NCI-H1092 (cell line): ENCODE measurements at places on chromosomes 6 and 20.

DNA sequence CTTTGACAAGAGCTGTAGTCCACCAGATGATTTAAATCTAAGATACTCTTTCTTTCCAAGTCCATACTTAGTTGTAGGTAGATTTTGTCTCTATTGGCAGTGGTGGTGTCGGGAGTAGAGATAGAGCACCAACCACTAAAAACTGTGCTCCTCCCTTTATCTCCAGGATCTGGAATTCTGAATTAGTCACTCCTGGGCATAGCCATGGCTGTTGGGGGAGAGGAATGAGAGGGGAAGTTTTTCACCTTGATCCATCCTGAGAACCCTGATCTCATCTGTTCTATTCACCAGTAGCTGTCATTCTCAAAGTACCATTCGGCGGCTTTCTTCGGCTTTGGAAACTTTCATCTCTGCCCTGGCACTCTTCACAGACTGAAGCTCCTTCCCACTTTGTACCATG, 35.6 kb upstream of the NKX2-4 start:
- DNase-seq = no peak

DNA sequence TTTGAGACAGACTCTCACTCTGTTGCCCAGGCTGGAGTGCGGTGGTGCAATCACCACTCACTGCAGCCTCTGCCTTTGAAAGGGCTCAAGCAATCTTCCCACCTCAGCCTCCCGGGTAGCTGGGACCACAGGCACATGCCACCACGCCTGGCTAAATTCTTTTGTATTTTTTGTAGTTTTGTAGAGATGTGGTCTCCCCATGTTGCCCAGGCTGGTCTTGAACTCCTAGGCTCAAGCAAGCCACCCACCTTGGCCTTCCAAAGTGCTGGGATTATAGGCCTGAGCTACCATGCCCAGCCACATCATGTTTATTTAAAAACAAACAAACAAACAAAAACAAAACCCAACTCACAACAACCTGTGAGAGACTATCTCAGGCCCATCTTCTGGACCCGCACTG, 29.7 kb upstream of the APCDD1L start:
- DNase-seq = no peak

DNA sequence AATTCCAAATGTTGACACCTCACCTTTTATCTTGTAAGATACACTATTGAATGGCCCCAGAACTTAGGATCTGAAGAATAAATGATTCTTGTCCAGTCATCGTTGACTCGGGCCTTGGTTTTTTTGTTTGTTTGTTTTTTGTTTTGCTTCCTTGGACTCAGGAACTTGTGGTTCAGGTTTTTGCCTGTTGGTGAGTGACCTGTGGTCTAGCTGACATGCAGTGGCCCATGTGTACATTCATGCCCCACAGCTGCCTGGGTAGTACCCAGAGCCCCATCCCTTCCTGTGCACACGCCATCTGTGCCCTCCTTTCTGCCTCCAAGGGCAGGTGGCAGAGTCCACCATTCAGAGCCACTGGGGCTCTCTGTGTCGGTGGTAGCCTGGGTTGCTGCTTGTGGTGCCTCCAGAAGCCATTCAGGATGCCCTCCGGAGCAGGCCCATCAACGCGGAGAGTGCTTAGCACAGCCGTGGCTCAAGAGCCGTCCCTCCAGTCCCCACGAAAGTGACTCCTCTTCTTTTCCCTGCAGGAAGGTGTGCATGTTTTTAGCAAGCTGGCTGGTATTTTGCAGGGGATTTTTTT, 85.9 kb downstream of the SYNJ2 start:
- DNase-seq = no peak

GRCh38 chr6:166578536-166579236, 7.8 kb downstream of the RAMACL start:
- DNase-seq = no peak

DNA sequence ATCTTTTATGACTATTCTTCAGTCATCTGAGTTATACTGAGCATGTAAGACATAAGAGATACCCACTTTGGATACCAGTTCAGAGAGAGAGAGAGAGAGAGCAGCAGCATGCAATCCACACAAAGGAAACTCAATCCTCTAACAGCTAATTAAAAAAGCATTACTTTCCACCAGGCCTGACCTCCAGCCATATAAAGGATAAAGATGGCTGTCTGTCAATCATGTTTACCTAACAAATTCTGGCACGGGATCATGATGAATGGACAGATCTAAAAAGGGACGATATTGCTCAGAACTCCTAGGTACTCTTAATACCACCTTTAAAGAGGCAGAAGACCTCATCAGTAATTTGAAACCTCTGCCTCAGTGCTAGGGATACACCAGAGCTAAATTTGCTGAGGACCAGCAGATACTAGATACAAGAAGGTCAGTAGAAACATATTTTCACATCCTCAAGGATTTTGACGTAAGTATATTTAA, 159.2 kb downstream of the RPS12 start:
- peak; percentile 12 for DNase-seq

GRCh38 chr6:108768166-108768555, 80.1 kb upstream of the ARMC2 start:
- DNase-seq = no peak

- no peak for DNase-seq
These were observed 261.3 kb downstream of the PLCB1 start for GRCh38 chr20:8393381-8393780.

GRCh38 chr6:158284007-158284875, 28.0 kb upstream of the TULP4 start:
- no peak for DNase-seq

DNA sequence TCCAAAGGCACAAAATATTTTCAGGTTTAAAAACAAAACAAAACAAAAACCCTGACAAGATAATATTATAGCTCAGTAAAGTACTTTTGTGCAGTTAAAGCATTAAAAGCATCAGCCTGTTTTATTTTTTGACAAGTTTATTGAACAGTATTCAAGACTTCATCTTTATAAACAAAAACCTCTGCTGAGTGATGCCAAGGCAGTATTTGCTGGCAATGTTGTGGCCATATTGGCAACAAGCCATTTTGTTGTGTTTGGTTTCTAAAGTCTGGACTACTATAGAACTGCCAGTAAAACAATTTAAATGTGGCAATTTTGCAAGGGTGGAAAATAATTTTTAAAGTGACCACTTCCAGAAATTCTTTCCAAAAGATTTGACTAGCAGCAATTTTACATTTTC, 15.9 kb downstream of the CPNE1 start:
- no peak for DNase-seq

DNA sequence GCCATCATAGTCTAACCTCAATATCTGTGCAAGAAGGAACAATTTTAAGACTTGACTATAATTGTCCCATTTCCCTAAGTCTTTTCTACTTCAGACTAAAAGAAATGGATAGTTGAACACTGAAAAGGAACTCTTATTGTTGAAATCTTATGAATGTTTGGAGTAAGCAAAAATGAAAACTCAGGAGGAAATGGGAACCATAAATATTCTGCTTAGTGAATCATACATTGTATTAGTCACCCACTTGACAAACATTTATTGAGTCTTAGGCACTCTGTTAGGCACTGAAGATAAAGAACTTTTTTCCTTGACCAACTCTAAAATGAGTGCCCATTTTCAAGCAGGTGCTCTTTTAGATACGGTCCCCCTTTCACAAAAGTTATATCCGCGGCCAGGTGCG, 8.7 kb downstream of the CCDC170 start:
- DNase-seq = no peak

GRCh38 chr20:5531318-5532081, 214.7 kb upstream of the PROKR2 start:
- DNase-seq = no peak

DNA sequence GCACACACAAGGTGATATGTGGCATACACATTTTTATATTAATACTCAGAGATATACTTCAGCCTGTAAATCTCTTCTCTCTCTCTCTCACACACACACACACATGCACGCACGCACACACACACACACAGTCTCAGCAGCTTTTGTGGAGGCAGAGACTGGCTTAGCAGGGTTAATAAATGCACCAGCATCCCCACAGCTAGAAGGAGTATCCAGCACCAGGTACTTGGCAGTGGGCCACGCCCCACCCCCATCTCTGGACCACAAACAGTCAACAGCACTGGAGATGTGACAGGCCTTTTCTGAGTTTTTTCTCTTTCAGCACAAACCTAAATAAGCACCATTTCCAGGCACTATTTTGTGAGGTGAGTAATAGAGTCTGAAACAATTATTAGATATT, 47.3 kb upstream of the LRFN2 start:
- peak; percentile 8 for DNase-seq

DNA sequence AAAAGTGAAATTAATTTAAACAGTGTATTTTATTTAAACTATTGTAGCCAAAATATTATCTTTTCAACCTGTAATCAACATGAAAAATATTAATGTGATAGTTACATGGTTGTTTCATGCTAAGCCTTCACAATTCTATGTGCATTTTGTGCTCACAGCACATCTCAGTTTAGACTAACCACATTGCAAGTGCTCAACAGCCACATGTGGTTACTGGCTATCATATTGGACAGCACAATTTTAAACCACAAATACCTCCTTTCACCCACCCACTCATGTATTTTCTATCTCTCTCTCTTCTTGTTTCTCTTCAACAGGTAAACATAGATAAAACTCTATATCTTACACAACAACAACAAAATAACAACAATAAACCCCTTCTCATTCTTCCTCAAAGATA, 12.5 kb upstream of the HS3ST5 start:
- DNase-seq = no peak

GRCh38 chr6:43974643-43975230, 152.5 kb downstream of the MRPL14 start:
- DNase-seq = no peak

DNA sequence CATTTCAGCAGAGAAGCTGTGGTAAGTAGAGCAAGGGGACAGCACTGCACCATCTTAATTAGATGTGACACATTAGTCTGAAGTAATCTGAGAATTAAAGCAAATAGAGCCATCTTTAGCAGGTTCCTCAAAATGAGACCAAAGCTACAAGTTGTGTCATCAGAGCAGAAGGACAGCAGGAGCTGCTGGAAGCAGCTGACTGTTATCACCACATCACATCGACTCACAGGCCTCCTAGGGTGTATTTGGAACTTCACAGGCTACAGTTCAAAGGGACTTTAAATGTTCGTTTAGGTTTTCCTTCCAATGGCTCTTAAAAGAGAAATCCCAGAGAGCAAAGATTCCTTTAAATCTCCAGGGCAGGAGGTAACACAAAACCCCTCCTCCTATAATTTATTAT, 69.5 kb downstream of the LCA5 start:
- no peak for DNase-seq

- DNase-seq = no peak
These were observed 23.9 kb upstream of the SSTR4 start for GRCh38 chr20:23011008-23011721.

- DNase-seq = no peak
These were observed 33.8 kb upstream of the SULF2 start for GRCh38 chr20:47818996-47819609.

DNA sequence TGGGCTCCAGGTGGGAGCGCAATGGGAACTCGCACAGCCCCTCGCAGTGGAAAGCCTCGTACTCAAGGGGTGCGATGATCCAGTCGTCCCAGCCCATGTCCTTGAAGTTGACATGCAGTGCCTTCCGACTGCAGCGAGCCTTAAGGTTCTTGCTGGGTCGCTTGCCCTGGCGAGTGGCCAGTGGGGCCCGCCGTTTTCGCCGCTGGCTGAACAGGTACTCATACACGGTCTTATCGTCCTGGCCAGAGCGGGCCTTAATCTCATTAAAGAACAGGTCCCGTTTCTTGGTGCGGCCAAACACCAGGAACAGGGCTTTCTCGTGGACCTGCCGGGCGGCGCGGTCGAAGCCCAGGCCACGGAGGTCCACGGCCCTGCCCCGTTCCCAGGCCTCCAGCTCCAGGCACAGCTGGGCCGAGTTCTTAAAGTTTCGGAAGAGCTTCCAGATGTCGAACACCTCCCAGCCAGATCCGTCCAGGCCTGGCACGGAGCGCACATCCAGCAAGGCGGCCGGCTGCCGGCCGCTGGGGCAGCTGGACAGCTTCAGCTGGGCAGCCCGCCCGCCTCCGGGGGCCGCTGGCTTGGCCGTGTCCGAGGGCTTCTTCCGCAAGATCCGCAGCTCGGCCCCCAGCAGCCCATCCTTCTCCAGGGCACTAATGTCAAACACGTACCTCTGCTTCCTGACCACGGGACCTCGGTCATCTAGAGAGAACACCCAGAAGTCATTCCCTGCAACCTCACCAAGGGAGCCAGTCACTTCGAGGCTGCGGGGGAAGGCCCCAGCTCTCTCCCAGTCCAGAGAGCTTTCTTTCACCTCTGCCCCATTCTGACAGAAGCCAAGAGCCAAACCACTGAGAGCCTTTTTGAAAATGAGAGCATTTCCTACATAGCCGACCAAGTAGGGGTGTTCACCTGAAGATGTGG, 3.7 kb downstream of the GDF5 start:
- no peak for DNase-seq

GRCh38 chr6:19838442-19839236, 1.5 kb downstream of the ID4 start:
- peak; percentile 56 for DNase-seq

- DNase-seq = no peak
These were observed 65.5 kb downstream of the ISM1 start for GRCh38 chr20:13286607-13287006.
